ENCODE measurements at places on chromosomes 1 and 21. TPM values are rescaled to one million over a fixed set of nuclear protein-coding genes. Genes with fewer than 3 reads are reported as not detected.

The ERVH48-1 gene
- polyA plus RNA-seq = 0.03 TPM

The RXFP4 gene
- not detected for polyA plus RNA-seq

The SUSD4 gene
- polyA plus RNA-seq = 6.1 TPM

The CASQ1 gene
- 39.3 TPM for polyA plus RNA-seq

The ERICH3 gene
- polyA plus RNA-seq = 0.01 TPM

The C1orf87 gene
- polyA plus RNA-seq = not detected

The CITED4 gene
- polyA plus RNA-seq = 31.2 TPM

The SPOCD1 gene
- not detected for polyA plus RNA-seq

The KCNJ15 gene
- 0.10 TPM for polyA plus RNA-seq

The C8B gene
- not detected for polyA plus RNA-seq

Measured in heart right ventricle (tissue), 16 donors.